ENCODE measurements at places on chromosomes 6 and 20.
A peak's percentile ranks its signal among the peaks of the same experiment; 100 is the strongest.

- DNase-seq, result no peak
These were observed 215.4 kb downstream of the RFPL4B start for GRCh38 chr6:112562301-112563231.

DNA sequence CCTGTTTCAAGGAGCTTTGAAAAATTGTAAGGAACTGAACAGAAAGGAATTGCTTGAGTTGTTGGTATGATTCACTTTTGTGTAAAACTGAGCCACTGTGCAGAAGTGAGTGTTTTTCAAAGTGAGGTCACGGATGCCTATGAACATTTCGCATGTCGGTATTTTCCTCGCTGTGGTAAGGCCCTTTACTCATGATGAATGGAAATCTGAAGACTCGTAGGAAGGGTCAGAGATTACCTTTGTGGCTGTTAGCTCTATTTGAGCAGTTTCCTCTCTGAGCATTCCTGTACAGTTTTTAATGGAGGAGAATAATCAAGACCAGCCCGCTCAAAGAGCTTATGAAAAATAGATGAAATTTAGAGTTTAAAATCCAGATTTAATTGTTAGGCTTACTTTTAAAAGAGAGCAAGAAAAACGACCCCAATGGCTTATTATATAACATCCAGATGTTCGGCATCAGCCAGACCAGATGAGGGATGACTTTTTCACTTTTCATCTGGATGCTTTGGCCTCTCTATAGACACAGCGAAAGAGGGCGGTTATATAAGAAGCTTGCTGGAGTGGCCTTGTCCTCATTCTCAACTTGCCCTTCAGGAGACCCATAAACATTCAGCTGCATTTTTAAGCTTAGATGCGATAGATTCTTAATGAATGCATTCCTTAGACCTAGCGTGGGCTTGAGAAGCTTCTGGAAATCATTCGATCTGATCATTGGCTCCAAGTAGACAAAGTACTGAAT lies 99.5 kb downstream of the CD83 start:
- DNase-seq, result no peak

DNA sequence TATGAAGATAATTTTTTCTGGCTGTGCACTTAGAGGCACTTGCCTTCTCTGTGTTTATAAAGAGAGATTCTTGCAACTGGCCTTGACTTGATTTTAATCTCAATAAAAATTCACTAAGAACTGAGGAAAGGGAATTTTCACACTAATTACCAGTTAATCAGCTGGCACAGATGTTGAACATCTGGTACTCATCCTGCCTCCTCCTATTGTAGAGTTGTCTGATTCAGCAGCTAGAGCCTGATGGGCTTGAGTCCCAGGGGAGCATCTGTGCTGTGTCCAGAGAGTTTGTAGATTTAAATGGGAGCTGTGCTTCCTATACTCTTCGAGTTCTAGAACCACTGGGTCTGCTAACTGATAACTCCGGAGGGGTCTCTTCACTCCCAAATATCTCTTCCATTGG lies 284.4 kb upstream of the RNF24 start:
- DNase-seq, result no peak

DNA sequence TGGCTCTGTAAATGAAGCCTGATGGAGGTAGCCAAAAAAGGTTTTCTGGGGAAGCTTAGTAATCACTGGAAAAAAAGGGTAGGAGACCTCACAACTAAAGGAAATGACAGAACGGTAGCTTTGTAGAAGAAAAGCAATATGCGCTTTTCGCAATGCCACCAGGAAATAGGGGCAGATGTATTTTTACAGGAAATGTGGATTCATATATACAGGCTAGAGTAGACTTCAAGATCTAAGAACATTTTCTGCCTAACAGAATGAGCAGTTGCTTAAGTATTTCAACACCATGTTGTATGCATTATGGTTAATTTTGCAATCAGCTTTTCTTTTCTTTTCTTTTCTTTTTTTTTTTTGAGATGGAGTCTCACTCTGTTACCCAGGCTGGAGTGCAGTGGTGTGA lies 219.6 kb downstream of the CD83 start:
- DNase-seq, result no peak

GRCh38 chr6:111997078-111997852 lies 56.6 kb upstream of the CCN6 start:
- peak; percentile 37 for DNase-seq

DNA sequence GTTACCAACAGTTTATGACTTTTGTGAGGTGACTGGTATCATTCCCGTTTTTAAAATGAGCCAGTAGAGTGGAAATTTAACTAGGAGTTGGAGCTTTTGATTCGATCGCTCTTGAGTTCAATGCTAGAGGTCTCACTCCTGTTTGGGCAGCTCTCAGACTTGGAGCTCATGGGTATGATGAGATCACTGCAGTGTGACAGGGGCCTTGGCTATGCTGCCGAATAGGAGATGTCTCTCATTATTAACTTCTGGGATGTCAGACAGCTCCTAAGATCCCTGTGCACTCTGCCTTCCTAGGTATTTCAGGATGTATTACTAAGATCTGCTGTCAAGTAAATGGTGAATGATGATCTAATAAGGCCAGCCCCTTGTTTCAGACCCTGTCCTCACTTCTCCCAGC lies 20.4 kb downstream of the AKAP12 start:
- no peak for DNase-seq

- DNase-seq, result no peak
These were observed 45.0 kb downstream of the SULF2 start for GRCh38 chr20:47740121-47740861.

- no peak for DNase-seq
These were observed 8.5 kb downstream of the HSPA1B start for GRCh38 chr6:31836047-31836473.

DNA sequence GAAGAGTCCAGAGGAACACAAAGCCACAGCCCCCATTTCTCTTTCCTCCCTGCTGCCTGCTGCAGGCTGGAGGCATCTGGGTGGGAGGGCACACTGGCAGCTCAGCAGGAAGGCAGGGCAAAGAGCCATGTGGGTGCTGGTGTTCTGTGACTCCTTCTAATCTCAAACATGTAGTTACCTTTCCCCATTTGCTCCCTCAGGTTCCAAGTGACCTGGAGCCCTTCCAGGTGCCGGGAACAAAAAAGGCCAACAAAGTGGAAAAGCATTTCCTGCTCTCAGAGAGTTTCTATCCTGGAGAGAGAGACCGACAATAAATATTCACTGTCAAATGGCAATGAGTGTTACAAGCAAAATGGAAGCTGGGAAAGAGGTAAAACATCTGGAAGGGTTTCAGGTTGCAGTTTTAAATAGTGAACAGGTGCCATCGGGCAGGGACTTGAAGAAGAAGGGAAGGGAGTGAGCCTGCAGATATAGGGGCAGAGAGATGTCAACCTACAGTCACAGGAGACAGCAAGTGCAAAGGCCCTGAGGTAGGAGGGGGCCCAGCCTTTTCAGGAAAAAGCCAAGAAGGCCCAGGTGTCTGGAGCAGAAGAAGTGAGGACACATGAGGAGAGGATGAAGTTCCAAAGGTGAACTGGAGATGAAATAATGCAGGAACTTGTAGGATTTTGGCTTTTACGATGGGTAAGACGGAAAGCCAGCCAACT lies 43.6 kb upstream of the IYD start:
- DNase-seq, result no peak

- no peak for DNase-seq
These were observed 71.6 kb downstream of the BANF2 start for GRCh38 chr20:17771206-17772004.

- DNase-seq, result no peak
These were observed 624 bp upstream of the TJAP1 start for GRCh38 chr6:43476746-43477145.

- no peak for DNase-seq
These were observed 2.2 kb downstream of the ANKS1A start for GRCh38 chr6:34891296-34891695.

DNA sequence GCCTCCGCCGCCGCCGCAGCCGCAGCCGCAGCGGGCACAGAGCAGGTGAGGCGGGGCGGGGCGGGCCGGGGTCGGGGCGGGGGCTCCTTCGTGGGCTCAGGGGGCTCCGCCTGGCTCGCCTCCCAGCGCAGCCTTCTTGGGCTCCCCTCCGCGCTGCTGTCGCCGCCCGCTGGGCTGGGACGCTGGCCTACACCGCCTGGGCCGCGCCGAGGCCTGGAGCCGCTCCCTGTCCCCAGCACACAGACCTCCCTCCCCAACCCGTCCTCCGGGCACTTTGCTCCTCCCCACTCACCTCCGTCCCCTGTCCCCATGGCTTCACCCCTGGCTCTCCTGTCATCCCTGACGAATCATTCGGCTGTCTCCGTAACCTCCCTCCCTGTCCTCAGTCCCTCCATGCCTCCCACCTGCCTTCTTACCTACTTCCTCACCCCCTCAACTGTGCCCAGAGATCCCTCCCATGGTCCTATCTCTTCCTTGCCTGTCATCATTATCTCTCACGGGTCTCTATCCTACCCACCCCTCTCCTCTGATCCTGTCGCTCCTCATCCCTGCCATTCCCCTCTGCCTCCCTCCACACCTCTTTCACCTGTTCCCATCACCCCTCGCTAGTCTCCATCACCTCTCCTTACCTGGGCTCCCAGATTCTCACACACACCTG lies 512 bp downstream of the TTBK1 start:
- DNase-seq, result no peak

Measured in activated naive CD8-positive, alpha-beta T cell treated with anti-CD3 and anti-CD28 coated beads, Interleukin-2, amount 50 U/mL, for 16 hours (primary cell).